Left lung (tissue), 14 donors: ENCODE measurements at places on chromosomes 2 and 18. TPM values are rescaled to one million over a fixed set of nuclear protein-coding genes. Genes with fewer than 3 reads are reported as not detected.
A peak's percentile ranks its signal among the peaks of the same experiment; 100 is the strongest.

GRCh38 chr2:1809726-1810125 lies 65.4 kb upstream of the PXDN start:
- H3K4me1 ChIP-seq = no peaks in the 10 kb centered on the region
- no peaks in the 10 kb centered on the region for H3K36me3 ChIP-seq
- no peak overlapping the region for H3K4me3 ChIP-seq
- DNase-seq = no peak

- no peaks in the 10 kb centered on the region for H3K36me3 ChIP-seq
- H3K4me1 ChIP-seq = peaks cover 5% of the 10 kb centered on the region
- H3K27ac ChIP-seq = peak overlapping the region; percentile 37
- no peaks in the 10 kb centered on the region for H3K27me3 ChIP-seq
- no peak overlapping the region for H3K4me3 ChIP-seq
- peak; percentile 51 for DNase-seq
Observed at GRCh38 chr18:74806073-74806472, 208.4 kb downstream of the ZNF407 start.

GRCh38 chr2:8021921-8022320 lies 659.9 kb upstream of the ID2 start:
- no peak overlapping the region for H3K4me3 ChIP-seq
- H3K27me3 ChIP-seq = no peaks in the 10 kb centered on the region
- no peak for DNase-seq
- H3K36me3 ChIP-seq = no peaks in the 10 kb centered on the region
- no peak overlapping the region for H3K27ac ChIP-seq
- H3K4me1 ChIP-seq = peaks cover 3% of the 10 kb centered on the region

DNA sequence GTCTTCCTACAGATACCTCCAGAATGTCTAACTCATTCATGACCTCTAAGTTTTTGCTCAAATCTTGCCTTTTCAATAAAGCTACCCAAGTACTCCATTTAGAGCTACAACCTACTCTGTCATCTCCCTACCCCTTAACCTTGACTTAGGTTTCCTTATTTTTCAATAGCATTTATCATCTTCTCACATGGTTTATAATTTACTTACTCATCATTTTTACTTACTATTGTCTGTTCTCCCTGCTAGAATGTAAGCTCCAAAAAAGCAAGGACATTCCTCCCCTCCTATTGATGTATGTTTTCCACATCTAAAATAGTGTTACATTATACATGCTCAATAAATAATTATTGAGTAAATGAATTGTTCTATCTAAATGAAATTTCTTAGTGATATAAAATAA lies 3.1 kb upstream of the GCA start:
- H3K27me3 ChIP-seq = no peaks in the 10 kb centered on the region
- H3K4me1 ChIP-seq = no peaks in the 10 kb centered on the region
- H3K4me3 ChIP-seq = no peak overlapping the region
- DNase-seq = no peak
- H3K36me3 ChIP-seq = no peaks in the 10 kb centered on the region
- H3K27ac ChIP-seq = peak overlapping the region; percentile 35

GRCh38 chr18:33291539-33291938 lies 149.0 kb downstream of the CCDC178 start:
- H3K27me3 ChIP-seq = no peaks in the 10 kb centered on the region
- no peak overlapping the region for H3K4me3 ChIP-seq
- H3K27ac ChIP-seq = no peak overlapping the region
- H3K4me1 ChIP-seq = no peaks in the 10 kb centered on the region
- DNase-seq = no peak
- H3K36me3 ChIP-seq = no peaks in the 10 kb centered on the region

The SGPP2 gene
- total RNA-seq = 28.2 TPM
